ENCODE measurements at places on chromosomes 3 and 15. TPM values are rescaled to one million over a fixed set of nuclear protein-coding genes. Genes with fewer than 3 reads are reported as not detected.

Gene ARPP21
- total RNA-seq: 0.45 TPM

Gene ACTRT3
- 3.3 TPM for total RNA-seq

Gene KCNAB1
- total RNA-seq: 0.72 TPM

DNA sequence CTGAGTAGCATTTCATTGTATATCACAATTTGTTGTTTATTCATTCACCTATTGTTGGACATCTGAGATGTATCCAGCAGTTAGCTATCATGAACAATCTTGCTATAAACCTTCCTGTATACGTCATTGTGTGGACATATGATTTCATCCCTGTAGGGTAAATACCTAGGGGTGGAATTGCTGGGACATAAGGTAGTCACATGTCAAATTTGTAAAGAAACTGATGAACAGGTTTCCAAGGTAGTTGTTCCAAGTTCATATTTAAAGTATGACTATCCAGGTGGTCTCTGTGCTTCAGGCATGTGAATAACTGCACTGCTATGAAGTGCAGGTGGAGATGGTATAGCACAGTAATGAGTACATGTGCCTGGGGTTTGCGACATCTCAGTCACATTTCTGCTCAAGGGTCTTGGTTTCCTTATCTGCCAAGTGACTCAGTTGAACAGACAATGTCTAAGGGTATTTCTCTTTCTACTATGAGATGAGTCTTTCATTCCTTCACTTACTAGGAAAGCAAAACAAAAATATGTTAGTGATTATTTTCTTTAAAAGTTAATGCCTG is 229.0 kb upstream of the HES1 start:
- H3K27me3 ChIP-seq: peaks cover 35% of the 10 kb centered on the region
- no peak overlapping the region for H3K27ac ChIP-seq
- H3K4me1 ChIP-seq: no peaks in the 10 kb centered on the region
- no peaks in the 10 kb centered on the region for H3K36me3 ChIP-seq
- DNase-seq: no peak
- H3K4me3 ChIP-seq: no peak overlapping the region

DNA sequence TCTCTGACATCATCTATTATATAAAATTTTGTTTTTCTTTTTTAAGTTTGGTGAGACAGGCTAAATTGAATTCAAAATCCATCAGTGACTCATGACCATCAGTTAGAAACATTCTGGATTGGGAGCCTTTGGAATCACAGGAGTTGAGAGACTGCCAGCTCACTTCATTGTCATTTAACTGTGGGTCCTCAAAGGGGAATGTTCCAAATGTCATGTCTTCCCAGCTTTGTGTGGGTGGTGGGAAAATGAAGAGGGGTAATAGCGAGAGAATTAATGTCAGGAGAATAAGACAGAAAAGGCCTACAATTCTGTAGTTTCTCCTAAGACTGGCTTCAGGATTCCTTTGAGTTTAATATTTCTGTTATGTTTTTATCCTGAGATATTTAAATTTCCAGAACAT is 1051.9 kb downstream of the FHIT start:
- H3K27ac ChIP-seq: no peak overlapping the region
- DNase-seq: no peak
- H3K27me3 ChIP-seq: no peaks in the 10 kb centered on the region

All from astrocyte (in vitro differentiated cells and primary cell).